ENCODE measurements at places on chromosomes 3 and 15.

- no peak for DNase-seq
Observed at GRCh38 chr3:59519094-59519493, 469.3 kb upstream of the CFAP20DC start.

- DNase-seq = no peak
Observed at GRCh38 chr15:89429023-89429422, 67.4 kb downstream of the RHCG start.

DNA sequence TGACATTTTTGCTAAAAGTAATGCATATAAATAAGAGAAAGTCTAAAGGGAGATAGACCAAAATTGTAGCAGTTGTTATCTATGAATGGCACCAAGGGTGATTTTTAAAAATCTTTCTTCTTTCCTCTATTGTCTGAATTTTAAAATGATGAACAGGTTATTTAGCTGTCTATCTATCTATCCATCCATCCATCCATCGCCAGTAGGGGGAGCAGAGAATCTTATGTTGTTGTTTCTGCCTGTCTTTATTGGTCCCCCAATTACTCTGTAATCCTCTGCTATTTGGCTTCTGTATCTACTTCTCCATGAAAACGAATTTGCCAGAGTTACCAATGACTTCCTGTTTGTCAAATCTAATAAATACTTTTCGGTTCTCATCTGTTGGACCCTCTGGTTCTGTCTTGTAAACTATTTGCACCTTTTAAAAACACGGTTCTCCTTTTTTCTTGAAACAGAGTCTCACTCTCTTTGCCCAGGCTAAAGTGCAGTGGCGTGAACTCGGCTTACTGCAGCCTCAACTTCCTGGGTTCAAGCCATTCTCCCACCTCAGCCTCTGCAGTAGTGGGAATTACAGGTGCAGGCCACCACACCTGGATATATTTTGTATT, 86.0 kb downstream of the ECT2 start:
- no peak for DNase-seq

GRCh38 chr15:76340803-76341365, 4.3 kb downstream of the ISL2 start:
- no peak for DNase-seq

- peak; percentile 3 for DNase-seq
Observed at GRCh38 chr3:98329392-98330124, 24.1 kb upstream of the OR5K4 start.

DNA sequence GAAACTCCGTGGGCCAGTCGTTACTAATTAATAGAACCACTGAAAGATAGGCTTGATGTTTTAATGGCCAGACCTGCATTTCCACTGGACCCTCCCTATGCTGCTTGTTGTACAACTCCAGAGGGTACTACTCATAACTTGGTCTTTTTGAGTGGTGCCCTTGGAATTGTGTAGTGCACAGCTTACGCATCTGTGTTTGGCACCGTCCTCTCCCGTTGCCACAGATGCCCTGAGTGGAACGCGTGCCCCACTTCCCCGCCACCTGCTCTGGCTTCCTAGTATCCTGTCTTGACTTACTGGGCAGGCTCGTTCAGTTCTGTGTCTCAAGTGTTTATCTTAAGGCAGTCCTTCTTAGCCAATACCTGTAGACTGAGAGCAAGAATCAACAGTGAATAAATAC, 78.7 kb downstream of the USP13 start:
- no peak for DNase-seq

DNA sequence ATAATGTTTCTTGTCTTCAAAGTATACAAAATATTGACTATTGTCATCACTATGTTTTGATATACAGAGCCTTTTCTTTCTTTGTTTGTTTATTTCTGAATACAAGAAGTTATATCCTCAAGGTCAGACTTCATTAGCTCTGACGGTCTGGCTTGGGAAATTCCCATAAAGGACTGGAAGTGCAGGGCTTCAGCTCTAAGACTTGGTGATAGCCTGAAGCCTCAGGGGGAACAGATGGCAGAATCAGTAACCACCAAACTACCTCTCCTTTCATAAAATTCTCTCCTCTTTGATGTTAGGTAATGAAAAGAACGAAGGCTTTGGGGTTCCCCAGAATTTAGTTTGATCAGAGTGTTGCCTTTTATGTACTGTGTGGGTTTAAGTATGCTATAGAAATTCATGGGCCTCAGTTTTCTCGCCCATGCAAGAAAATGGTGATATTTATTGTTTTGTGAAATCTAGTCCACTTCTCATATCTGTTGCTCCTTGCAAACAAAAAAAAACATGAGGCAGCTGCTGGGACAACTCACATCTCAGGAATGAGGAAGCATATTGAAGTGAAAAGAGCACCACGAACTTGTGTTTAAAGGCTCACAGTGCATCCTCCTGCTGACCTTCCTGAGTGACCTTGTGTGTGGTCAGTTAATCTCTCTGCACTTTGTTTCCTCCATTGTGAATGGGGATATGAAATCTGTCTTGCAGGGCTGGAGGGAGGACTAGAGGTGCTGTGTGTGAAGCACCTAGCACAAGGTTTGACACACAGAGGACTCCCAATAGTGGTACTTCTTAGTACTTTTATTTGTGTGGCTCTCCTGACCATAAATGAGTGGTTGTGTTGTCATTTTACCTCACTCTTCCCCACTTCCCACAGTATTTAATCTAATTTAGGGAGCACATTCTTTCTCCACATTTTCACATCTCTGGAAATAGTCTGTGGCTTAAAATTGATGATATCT, 569.8 kb upstream of the IL12A start:
- no peak for DNase-seq

- DNase-seq = no peak
Observed at GRCh38 chr15:99487337-99487730, 78.5 kb upstream of the MEF2A start.

GRCh38 chr15:65839354-65839901, 29.9 kb upstream of the RAB11A start:
- DNase-seq = no peak

- no peak for DNase-seq
Observed at GRCh38 chr3:63909431-63909830, 2.8 kb downstream of the SCAANT1 start.

- no peak for DNase-seq
Observed at GRCh38 chr3:20975188-20975651, 775.8 kb downstream of the ZNF385D start.

DNA sequence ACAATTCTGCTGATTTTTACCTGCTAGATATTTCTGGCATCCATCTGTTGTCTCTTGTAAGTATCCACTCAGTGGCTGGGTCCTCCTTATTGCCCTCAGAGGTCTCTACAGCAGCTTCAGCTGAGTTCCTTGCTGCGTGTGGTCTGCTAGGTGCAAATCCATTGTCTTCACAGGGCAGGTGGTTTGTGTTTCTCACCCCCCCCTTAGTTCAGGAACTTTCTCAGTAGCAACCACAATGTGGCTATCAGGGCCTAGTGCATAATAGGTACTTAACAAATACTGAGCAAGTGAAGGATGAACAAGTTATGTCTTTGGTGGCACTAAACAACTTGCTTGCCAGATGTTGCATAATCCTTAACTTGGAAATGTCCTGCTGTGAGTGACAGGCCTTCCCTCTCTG, 96.7 kb upstream of the KLHL25 start:
- no peak for DNase-seq

- no peak for DNase-seq
Observed at GRCh38 chr15:91047545-91048199, 25.3 kb upstream of the VPS33B start.

GRCh38 chr15:38608682-38609081, 44.1 kb upstream of the RASGRP1 start:
- DNase-seq = no peak

GRCh38 chr15:60382773-60383674, 14.8 kb downstream of the ANXA2 start:
- no peak for DNase-seq

- peak; percentile 31 for DNase-seq
Observed at GRCh38 chr3:138068579-138069174, 46.7 kb downstream of the DZIP1L start.

DNA sequence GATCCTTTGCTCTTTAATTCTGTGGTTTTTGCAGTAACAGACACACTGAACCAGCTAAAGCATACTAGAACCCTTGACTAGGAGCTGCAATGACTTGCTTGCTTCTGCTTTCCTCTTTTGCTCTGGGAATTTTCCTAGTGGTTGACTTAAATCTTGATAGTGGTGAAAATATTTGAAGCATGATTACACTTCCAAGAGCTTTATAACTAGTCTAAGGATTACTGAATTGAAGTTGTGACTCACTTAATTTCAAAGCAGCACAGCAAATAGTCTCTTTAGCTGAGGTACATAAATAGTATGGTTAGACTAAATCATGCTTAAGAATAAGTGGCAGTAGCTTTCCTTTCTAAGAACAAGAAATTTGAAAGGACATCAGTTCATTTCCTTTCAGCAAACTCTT, 513.5 kb upstream of the GBE1 start:
- no peak for DNase-seq

- no peak for DNase-seq
Observed at GRCh38 chr15:44811337-44811736, 75.0 kb downstream of the TRIM69 start.

DNA sequence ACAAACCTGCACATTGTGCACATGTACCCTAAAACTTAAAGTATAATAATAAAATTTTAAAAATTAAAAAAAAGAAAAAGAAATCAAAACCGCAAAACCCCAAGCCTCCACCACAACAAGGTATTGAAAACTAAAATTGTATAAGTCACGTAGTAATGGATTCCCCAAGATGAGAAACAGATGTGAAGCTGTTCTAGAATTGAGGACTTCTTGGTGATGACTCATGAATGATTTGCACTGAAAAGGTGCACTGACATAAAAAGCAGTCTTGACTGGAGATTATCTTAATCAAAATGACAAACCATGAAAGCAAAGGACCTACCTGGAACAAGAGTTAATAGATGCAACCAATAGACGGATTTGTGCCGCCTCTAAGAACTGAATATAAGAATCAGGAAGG, 225.8 kb downstream of the MYRIP start:
- no peak for DNase-seq

GRCh38 chr3:104989878-104990277, 376.8 kb upstream of the ALCAM start:
- DNase-seq = no peak

DNA sequence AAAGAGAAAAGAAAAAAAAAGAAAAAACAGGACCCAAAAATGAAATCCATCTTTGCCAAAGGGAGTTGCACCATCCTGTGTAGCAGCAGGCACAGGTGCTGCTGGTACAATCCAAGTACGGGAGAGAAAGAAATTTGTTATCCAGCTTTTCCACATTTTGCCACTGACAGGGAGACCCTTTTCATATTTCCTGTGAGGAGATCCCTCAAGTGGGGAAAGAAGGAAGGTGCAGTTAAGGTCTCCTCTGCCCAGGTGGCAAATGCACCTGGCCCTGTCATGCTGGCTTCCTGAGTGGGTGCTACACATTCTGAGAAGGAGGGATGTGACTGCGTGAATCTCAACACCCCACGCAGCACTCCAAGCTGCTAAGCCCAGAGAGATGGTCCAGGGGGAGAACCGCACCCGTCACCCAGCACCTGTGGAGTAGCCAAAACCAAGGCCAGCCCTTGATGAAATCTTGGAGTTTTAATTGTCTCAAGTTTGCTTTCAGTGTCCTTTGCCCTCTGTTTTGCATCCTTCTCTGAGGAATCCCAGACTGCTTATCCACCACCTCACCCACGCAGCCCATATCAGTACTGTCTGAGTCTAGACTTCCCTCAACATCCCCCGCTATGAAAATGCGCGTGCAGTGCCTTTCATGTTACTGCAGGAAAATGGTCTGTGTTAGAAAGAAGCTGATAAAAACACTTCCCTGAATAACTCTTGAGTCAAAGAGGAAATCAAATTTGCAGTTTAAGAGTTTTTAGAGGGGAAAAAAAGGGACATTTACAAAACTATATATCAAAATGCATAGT, 141.9 kb upstream of the THBS1 start:
- DNase-seq = no peak

GRCh38 chr3:42369304-42369703, 41.1 kb downstream of the LYZL4 start:
- DNase-seq = no peak

GRCh38 chr3:193929373-193929772, 206.6 kb upstream of the HES1 start:
- no peak for DNase-seq

DNA sequence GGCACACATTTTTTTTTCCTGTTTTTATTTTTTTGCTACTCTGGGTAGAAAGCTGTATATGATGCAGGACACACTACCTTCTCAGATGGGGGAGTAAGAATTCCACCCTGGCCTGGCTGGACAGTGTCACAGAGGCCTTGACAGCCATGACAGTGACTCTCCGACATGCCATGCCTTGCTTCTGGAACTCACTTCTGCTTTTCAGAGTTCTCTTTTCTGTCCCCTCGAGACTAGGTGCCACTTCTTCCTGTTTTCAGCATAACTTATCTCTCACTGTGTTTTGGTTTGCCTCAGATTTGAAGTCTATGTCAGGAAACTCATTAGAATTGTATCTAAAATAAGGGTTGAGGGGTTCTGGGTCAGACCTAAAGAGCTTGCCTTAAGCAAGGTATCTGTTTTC, 69.1 kb upstream of the SEC13 start:
- DNase-seq = no peak

- no peak for DNase-seq
Observed at GRCh38 chr3:183577346-183577745, 21.8 kb upstream of the KLHL6 start.

DNA sequence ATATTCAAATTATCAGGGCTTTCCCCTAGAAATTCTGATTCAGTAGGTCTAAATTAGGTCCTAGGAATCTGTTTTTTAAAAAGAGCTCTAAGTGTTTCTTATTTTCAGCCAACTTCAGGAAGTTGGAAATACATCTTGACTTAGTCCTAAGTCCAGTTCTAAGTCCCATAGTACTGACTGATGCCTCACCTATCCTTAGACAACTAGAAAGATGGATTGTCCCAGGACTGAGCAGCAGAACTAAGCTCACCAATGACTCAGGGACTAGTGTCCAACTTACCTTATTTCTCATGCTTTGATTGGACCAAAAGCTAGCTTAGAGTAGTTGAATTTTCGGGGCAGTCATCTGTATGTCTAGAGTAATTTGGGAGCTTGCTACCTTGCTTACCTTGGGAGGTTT, 26.2 kb upstream of the C3orf38 start:
- no peak for DNase-seq

DNA sequence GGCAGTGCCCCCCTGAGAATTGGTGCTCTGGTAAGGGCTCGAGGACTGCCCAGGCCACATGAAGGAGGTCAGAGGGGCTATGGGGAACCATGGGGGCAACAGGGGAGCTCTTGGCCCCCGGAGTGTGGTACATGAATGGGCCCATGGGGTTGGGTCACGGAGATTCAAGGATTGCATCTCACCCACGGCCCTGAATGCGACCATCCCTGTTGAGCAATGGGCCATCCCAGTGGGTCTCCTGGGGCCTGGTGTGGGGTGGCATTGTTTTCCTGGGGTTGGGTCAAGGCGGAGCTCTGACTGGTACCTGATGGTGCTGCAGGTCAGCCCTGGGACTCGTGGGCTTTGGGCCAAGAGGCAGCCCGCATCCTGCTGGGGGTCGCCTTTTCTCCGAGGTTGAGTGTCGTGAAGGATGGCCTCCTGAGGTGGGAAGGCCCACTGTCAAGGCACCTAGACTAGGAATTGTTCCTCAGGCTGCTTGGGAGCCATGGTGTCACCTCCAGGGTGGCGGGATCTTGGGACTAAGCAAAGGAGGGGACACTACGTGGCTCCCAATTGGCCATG, 198.3 kb downstream of the UBE3A start:
- no peak for DNase-seq

GRCh38 chr3:75768303-75769017, 16.9 kb downstream of the ZNF717 start:
- DNase-seq = no peak

Measured in T-helper 22 cell (primary cell).